WERI-Rb-1 (cell line): ENCODE measurements at places on chromosomes 2 and 18.

GRCh38 chr18:59038295-59039039 is 101.2 kb upstream of the SEC11C start:
- no peak for DNase-seq

- no peak for DNase-seq
These were observed 673.8 kb downstream of the ADCYAP1 start for GRCh38 chr18:1578505-1578904.

- DNase-seq, result no peak
These were observed 28.1 kb downstream of the FAM171B start for GRCh38 chr2:186721956-186722355.

DNA sequence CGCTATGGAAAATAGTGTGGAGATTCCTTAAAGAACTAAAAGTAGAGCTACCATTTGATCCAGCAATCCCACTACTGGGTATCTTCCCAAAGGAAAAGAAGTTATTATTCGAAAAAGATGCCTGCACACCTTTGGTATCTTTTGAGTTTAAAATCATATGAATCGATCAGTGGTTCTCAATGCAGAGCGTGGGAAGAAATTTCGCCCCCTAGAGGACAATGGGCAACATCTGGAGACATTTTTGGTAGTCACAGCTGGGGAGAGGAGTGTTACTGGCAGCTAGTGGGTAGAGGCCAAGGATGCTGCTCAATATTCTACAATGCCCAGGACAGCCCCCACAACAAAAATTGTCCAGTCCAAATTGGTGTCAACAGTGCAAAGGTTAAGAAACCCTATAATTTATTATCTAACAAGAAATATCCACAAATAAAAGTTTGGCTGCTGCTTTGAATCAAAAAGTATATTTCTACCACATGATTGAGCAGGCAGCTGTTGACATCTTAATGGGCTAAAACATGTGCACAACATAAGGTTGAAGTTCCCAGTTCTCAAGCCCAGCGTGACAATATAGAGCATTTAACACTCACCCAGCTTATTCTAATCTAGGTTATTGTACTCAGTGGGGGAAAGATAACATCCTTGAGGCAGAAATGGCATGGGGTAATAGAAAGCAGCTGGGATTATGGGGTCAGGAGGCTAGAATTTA is 425.7 kb downstream of the LRATD1 start:
- no peak for DNase-seq

- no peak for DNase-seq
These were observed 44.6 kb downstream of the EMX1 start for GRCh38 chr2:72961853-72962468.

- peak; percentile 56 for DNase-seq
These were observed 49.3 kb downstream of the TNS1 start for GRCh38 chr2:217953531-217953932.

DNA sequence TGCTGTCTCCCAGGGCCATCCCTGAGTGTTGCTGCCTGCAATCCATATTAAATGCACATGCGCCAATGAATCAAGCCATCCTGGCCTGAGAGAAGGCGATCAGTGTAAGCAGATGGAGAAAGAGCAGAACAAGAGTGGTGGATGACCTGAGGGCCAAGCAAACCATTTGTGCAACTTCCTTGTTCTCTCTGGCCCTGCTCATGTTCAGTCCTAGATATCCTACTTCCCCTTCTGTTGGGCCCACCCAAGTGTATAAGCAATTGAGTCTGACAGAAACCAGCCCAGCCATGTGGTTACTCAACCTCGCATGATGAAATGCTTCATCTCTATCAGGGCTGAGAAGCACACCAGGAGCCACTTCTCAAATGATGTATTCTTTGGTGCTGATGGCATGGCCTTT is 383.1 kb upstream of the ID2 start:
- DNase-seq, result no peak

DNA sequence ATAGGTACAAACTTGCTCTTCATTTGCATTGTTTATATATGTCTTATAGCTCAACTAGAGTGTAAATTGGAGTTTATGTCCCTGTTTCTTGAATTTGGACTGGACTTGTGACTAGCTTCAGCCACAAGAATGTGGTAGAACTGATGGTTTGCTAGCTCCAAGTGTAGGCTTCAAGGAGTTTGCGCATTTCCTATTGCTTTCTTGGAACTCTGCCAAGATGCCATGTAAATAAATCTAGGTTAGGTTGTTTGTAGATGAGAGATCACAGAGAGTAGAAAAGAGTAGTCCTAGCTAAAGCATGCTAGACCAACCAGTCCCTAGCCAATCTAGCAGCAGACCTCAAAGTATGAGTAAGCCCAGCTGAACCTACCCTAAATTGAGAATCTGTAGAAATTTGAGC is 183.0 kb upstream of the CYP26B1 start:
- no peak for DNase-seq

GRCh38 chr2:237669283-237669627 is 41.9 kb downstream of the LRRFIP1 start:
- DNase-seq, result no peak

GRCh38 chr18:54127759-54128378 is 96.6 kb downstream of the MBD2 start:
- DNase-seq, result peak; percentile 55

GRCh38 chr2:8234757-8235374 is 447.0 kb upstream of the ID2 start:
- peak; percentile 52 for DNase-seq

GRCh38 chr2:15622614-15623480 is 31.2 kb downstream of the DDX1 start:
- DNase-seq, result no peak

GRCh38 chr2:127145280-127145895 is 38.4 kb upstream of the BIN1 start:
- DNase-seq, result no peak

DNA sequence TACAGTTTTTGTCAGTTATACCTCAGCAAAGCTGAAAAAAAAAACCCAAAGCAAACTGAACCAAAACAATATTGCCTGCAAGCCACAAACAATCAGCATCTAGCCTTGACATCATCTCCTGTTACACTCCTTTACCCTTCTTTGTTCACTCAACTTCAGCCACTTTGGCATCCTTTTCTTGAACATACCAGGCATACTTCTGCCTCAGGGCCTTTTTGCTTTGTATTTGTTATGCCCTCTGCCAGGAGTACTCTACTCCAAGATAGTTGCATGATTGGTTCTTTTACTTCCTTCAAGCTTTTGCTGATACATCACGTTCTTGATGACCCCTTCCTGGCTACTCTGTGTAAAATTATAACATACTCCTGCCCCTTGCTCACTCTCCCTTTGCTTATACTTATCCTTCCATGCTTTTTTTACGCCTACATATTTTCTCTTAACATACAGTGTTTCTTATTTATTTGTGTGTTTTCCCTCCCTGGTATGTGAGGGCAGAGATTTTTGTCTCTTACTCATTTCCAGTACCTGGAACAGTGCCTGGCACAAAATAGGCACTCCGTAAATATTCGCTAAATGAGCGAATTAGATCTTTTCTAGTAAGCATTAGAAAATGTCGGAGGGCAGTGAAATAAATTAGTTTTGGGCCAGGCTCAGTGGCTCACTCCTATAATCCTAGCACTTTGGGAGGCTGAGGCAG is 12.7 kb downstream of the ABI2 start:
- no peak for DNase-seq

GRCh38 chr18:22088996-22089640 is 80.3 kb upstream of the GATA6 start:
- no peak for DNase-seq

GRCh38 chr2:40181855-40182254 is 270.0 kb downstream of the SLC8A1 start:
- no peak for DNase-seq

DNA sequence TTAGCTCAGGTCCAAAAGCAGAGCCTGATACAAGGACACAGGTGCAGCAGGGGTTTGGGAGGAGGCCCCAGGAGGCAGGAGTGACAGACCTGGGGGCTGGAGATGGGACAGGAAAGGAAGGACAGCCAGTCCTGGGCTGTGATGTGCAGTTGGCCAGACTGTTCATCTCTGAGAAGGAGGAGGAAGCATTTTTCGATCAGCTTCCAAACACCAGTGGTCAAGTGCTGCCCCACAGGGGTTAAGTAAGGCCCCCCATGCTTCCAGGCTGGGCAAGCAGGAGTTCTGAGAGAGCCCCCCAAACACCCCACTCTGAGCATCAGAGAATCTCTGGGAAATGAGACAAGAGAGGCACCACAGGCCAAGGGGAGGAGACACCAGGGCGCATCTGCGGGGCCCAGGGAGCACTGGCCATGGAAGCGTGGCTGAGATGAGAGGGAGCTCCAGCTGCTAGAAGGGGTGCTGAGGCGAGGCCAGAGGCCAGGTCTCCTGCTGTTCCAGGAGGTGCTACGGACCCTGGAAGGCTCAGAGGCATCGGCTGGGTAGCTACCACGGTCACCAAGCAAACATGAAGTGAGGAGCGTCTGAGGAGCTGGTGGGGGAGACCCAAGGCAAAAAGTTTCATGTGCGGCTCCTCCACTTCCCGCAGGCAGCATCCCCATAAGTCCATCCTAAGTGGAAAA is 5.6 kb upstream of the HDAC4 start:
- no peak for DNase-seq

GRCh38 chr2:99477054-99477453 is 12.8 kb downstream of the REV1 start:
- DNase-seq, result no peak

GRCh38 chr2:226995625-226996041 is 159.8 kb downstream of the RHBDD1 start:
- no peak for DNase-seq
